IMR-90 (cell line): ENCODE measurements at places on chromosomes 2 and 18.

DNA sequence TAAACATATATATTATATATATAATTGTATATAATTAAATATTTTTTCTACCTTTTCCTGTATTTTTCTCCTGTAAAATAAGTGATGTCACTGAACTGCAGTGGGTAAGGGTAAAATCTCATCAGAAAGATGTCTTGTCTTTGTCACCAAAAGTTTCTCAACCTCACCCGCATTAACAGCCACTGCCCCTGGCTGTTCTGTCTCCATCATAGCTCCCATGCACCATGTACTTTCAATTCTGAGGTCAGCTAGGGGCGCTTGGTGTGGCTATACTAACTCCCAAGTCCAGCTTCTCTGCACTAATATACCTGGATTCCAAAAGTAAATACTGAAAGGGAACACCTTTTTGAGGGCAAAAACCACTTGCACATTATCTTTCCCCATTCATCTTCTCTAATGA is 46.6 kb downstream of the MAP2 start:
- DNase-seq: no peak

DNA sequence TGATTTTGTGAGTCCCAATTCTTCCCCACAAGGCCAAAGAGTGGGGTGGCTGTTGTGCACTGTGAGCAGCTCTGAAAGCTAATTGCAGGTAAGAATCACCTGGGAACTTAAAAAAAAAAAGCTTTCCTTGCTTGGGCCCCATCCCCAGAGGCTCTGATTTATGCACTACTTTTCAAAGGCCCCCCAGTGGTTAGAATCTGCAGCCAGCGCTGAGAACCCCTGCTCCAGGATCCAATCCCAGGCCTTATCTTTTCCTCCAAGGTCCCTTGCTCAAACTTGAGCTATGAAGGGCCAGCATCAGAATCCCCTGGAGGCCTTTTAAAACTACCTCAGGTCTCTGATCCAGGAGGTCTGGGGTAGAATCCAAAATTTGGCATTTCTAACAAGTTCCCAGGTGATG is 156.8 kb downstream of the UXS1 start:
- no peak for DNase-seq

DNA sequence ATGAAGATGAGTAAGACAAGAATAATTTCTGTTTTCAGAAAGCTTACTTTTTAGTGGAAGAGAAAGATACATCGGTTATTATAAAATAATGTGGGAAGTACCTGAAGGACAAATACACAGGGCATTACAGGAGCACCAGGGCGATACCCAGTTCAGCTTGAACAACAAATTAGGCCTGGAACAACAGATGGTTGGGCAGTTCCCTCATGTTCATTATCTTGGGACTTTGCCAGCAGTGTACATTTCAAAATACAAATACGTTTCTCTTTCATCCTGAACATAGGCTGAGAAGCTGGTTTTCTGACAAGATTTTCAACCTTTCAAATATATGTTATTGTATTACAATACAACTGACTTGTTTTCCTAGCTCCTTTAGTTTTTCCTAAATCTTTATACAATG is 79.6 kb downstream of the TGIF1 start:
- no peak for DNase-seq

- no peak for DNase-seq
Measured at GRCh38 chr18:12049978-12050811, 43.4 kb upstream of the ANKRD62 start.

DNA sequence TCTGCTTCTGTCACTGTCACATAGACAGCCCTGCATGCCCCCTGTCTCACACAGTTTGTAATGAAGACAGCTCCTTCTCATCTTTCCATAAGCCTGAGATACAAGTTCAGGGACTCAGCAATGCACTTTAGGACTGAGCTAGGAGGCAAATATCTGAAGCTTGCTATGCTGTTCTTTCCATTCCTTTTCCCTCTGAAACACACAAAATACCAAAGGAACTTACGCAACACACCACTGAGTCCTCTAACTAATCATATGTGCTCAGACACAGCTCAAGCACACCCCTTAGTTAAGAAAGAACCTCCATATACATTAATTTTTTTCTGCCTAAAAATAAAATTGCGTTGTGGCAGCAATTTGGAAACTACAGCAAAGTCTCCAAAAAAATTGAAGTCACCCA is 17.9 kb downstream of the SERPINB8 start:
- DNase-seq: no peak

GRCh38 chr18:23662309-23663263 is at the start of gene ANKRD29:
ANKRD29 (minus strand) TSS chr18:23662911; CDS start chr18:23662730, 181 bp downstream.
- no peak for DNase-seq

GRCh38 chr2:170462433-170463205 is 252.5 kb upstream of the SP5 start:
- no peak for DNase-seq

GRCh38 chr2:28449488-28450395 is 46.1 kb upstream of the PLB1 start:
- DNase-seq: peak; percentile 46

DNA sequence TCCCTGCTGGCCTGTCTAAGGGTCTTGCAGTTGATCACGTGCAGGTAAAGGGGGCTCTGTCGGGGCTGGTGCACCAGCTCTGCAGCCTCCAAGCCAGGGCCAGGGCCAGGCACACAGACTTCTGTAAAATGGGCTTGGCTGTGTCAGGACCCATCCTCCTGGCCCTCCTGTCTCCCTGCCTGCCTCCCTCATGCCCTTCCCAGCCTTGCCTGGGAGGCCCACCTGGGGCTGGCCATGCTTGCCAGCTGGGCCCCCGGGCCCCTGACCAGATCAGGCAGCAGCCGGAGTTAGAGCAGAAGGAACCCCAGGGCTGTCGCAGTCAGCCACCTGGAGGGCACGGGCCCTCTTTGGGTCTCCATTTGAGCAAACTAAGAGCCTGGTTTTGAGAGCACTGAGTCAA is 2.0 kb downstream of the SLC66A3 start:
- DNase-seq: no peak

DNA sequence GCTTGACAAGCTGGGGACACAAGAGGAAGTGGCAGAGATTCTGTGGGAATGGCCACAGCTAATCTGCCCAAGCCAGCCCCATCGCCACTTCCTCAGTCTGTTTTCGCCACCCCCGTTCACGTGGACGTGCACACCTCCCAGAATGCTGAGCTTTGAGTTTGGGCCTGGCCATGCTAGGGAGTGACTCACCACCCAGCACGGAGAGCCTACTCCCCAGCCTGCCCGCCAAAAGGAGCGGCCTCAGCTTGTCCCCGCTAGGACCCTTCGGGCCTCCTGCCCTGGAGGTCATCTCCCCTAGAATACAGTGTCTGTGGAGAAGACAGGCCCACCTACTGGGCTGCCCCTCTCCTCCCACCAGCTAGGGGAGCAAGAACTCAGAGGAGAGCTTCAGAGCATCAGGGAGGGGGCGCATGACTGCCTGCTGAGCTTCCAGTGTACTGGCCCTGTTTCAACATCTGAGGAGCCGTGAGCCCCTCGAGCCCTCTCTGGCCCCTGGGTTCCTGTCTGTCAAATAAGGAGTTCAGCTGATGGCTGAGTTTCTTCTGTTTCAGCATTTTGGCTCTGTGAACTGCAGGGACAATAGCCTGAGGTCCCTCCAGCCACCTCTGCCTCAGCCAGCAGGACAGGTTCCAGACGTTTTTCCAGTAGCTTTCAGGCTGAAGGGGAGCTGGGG is 5.1 kb downstream of the SLC35F6 start:
- DNase-seq: no peak

DNA sequence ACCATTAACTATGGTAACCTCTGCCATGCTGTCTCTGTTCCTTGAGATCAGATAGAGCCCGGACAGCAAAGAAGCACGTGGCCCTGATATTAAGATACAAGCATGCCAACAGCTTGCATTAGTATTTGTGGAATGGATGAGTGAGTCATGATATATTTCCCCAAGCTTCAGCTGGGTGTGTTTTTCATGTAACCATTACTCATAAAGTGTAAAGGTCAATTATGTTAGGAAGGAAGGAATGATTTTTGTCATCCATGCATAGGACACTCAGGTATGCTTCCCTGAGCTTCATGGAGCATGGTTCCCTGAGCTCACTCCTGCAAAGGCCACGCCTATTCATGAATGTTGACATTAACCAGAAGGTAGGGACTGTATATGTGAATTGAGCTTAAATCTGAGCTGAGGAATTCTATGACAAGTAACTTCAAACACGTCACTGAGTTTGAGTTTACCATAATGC is 74.6 kb downstream of the ARL4C start:
- peak; percentile 95 for DNase-seq

- no peak for DNase-seq
Measured at GRCh38 chr2:141957321-141957720, 173.5 kb downstream of the LRP1B start.

DNA sequence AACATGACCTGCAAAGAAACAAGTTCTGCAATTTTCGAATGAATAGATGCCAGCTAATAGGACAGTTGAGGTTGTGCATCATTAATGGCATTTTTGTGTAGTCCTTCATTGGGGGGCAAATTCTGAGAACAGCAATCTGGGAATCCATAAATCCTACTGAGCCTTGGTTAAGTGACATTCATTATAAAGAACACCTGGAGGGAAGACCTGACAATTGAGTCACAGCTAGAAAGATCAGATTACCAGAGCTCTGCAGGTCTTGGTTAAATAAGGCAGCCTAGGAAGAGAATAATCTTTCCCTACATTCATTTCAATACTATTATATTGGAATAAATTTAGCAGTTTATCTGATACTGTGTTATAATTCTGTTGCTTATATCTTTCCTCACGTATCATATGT is 14.3 kb downstream of the KCNH7 start:
- DNase-seq: no peak

GRCh38 chr2:154914561-154914960 is 216.1 kb downstream of the KCNJ3 start:
- no peak for DNase-seq

DNA sequence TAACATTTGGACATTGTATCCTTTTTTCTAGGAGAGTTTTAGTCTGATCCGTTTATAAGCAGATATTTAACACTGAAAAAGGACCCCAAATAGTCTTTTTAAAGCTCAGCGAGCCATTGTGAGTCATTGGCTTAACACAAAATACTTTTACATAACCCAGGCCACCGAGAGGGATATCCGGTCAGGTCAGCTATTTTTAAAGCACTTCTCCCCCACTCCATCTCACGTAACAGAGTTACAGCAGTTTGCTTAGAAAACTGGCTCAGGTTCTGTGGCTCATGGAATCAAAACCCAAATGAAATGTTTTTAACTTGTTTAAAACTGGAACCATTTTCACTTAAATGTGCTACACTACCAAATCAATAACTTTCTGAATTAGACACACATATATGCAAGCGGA is 23.9 kb downstream of the COL4A3 start:
- peak; percentile 1 for DNase-seq

DNA sequence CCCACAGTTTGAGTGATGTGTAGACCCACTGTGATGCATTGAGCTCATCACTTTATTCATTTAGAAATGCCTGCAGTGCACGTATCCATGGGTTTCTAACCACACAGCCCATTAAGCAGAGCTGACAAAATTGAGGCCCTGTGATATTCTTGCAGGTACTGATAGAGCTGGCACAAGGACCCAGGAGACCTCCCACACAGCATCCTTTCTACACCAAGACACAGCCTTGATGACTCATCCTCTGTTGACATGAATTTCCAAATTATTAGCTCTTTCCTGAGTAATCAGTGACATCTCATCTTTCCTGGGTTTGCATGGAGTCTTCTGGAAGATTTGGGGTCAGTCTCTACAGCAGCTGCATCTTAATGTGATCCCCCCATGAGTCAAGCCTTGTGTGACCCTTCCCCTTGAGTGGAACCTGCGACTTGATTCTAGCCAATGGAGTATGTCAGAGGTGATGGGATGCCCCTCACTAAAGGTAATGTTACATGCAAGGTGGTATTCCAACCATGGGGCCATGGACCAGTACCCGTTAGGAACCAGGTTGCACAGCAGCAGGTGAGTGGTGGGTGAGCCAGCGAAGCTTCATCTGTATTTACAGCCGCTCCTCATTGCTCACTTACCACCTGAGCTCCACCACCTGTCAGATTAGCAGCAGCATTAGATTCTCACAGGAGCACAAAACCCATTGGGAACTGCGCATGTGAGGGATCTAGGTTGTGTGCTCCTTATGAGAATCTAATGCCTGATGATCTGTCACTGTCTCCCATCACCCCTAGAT is 181.1 kb upstream of the ARL4C start:
- peak; percentile 79 for DNase-seq

GRCh38 chr2:10258726-10259125 is 44.0 kb upstream of the HPCAL1 start:
- no peak for DNase-seq

GRCh38 chr2:101119431-101119830 is 31.8 kb downstream of the TBC1D8 start:
- peak; percentile 24 for DNase-seq

- DNase-seq: no peak
Measured at GRCh38 chr2:161870401-161870930, 203.5 kb downstream of the DPP4 start.

DNA sequence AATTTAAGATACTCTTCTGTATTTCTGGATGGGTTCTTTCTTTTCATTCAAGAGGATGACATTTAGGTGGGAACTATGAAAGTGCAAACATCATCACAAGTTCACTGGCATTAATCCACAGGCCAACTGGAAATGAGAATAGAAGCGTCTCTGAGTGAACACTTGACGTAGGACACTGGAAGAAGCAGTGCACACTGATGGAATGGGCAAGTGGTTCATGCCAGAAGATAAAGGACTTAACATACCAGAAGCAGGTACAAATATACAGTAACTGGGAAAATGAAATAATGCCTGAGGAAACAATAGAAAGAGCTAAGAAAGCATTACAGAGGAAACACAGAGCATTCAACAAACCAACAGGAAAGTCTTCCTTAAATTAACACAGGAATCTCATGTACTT is 120.9 kb upstream of the CCDC195 start:
- DNase-seq: no peak

GRCh38 chr2:202754936-202755335 is 116.6 kb downstream of the ICA1L start:
- DNase-seq: peak; percentile 51

- DNase-seq: no peak
Measured at GRCh38 chr18:75350512-75350839, 77.0 kb downstream of the SMIM21 start.

DNA sequence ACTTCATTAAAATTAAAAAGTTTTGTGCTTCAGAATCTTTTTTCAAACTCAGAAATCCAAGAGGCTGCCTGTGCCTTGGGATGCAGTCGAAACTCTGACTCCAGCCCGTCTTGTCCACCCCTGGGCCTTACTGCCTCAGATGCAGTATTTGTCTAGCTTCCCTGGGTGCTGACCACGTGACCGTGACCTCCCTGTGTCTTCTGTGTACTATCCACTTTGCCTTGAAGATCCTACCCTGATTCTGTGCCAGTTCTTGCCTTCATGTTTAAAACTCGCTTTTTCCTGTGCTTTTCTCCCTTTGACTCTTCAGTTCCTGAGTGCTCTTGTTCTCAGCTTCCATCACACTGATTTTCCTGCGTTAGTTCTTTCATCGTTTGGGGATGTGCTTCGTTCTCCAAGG is 80.7 kb downstream of the ITGB1BP1 start:
- no peak for DNase-seq

DNA sequence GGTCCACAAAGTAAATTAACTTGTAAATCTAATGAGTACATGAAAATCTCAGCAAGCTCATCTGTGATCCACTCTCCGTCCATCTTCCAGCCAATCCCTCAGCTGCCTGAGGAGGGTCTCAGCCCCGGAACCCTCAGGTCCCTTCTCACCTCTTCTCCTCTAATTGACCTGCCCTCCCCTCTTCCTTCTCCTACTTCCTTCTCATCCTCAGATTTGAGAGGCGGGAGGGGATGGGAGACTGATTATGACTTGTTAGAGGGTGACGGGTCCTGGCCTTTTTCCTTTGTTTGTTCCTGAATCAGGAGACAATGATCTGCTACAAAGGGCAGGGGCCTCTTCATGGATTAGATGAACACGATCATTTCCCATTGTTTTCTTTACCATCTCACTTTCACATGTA is 80.1 kb downstream of the CYBRD1 start:
- DNase-seq: no peak
